SK-N-SH (cell line): ENCODE measurements at places on chromosomes 1 and 21. TPM values are rescaled to one million over a fixed set of nuclear protein-coding genes. Genes with fewer than 3 reads are reported as not detected.

Gene PTPN14
- 12.8 and 14.3 TPM in 2 replicates for polyA plus RNA-seq

Gene FMN2
- polyA plus RNA-seq, result 7.2 and 13.1 TPM in 2 replicates

Gene S100A2
- 27.3 and 31.4 TPM in 2 replicates for polyA plus RNA-seq

Gene AMY1A
- polyA plus RNA-seq, result not detected in 2 replicates

Gene ANKRD34A
- polyA plus RNA-seq, result 2.6 and 3.6 TPM in 2 replicates

Gene ST3GAL3
- 15.3 and 20.6 TPM in 2 replicates for polyA plus RNA-seq

Gene KCNAB2
- polyA plus RNA-seq, result 6.1 and 7.6 TPM in 2 replicates

Gene MEX3A
- 15.1 and 16.2 TPM in 2 replicates for polyA plus RNA-seq

Gene S100A9
- polyA plus RNA-seq, result not detected in 2 replicates

Gene SPRR2G
- not detected in 2 replicates for polyA plus RNA-seq

Gene RHD
- not detected in 2 replicates for polyA plus RNA-seq

Gene OR14I1
- polyA plus RNA-seq, result not detected in 2 replicates

Gene PTGFRN
- polyA plus RNA-seq, result 20.7 and 22.4 TPM in 2 replicates

Gene CFHR5
- polyA plus RNA-seq, result not detected in 2 replicates

Gene AK5
- 22.9 TPM in 2 replicates for polyA plus RNA-seq

Gene KHDRBS1
- polyA plus RNA-seq, result 37.7 and 52.8 TPM in 2 replicates

Gene ERRFI1
- polyA plus RNA-seq, result 65.6 and 66.9 TPM in 2 replicates

Gene PPFIA4
- 4.4 and 5.5 TPM in 2 replicates for polyA plus RNA-seq

Gene NBPF4
- polyA plus RNA-seq, result not detected in 2 replicates
